ENCODE measurements at places on chromosomes 4 and X. TPM values are rescaled to one million over a fixed set of nuclear protein-coding genes. Genes with fewer than 3 reads are reported as not detected.
A peak's percentile ranks its signal among the peaks of the same experiment; 100 is the strongest.

CYP4V2 gene
- total RNA-seq, result 14.4 TPM

DNA sequence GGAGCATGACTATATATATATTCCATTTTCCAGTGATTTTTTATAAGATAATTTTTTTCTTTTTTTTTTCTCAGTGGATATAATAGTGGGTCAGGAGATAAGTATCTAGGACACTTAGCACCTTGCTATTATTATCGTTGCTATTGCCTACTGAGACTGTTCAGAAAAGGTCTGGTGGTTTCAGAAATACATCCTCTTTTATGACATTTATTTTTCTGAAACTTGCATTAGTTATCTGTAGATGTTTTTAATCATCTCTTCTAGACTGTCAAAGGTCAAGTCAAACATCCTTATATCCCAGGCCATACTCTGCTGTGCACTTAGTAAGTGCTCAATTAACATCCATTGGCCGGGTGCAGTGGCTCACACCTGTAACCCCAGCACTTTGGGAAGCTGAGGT lies 72.9 kb upstream of the MED14 start:
- no peak overlapping the region for H3K4me3 ChIP-seq
- H3K4me1 ChIP-seq, result no peaks in the 10 kb centered on the region
- no peak overlapping the region for H3K27ac ChIP-seq
- no peak for DNase-seq
- no peaks in the 10 kb centered on the region for H3K27me3 ChIP-seq

GRCh38 chrX:19563327-19563726 lies 48.0 kb upstream of the MAP3K15 start:
- no peaks in the 10 kb centered on the region for H3K36me3 ChIP-seq
- H3K4me1 ChIP-seq, result no peaks in the 10 kb centered on the region

DNA sequence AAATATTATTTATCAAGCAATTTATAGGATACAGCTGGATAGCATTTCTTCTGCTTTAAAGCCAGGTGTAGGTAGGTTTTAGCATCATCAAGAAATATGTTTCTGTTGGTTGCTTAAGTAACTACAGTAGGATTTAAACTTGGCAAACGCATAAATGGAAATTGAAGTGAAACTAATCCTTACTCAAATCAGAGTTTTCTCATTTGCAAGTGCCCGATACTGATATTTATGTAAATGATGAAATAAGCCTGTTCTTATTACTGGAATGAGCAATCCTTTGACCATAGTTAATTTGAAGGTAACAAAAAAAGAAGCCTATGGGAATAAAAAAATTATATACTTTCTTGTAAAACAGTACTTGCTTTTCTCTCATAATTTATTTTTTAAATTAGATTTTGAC lies 23.2 kb upstream of the PIGA start:
- no peaks in the 10 kb centered on the region for H3K27me3 ChIP-seq
- no peaks in the 10 kb centered on the region for H3K36me3 ChIP-seq
- no peaks in the 10 kb centered on the region for H3K4me1 ChIP-seq

- no peaks in the 10 kb centered on the region for H3K36me3 ChIP-seq
- H3K27ac ChIP-seq, result no peak overlapping the region
- DNase-seq, result no peak
- no peak overlapping the region for H3K4me3 ChIP-seq
- H3K27me3 ChIP-seq, result no peaks in the 10 kb centered on the region
Measured at GRCh38 chr4:104500442-104500841, 5.7 kb upstream of the CXXC4 start.

- H3K36me3 ChIP-seq, result no peaks in the 10 kb centered on the region
- no peak overlapping the region for H3K27ac ChIP-seq
- no peaks in the 10 kb centered on the region for H3K4me1 ChIP-seq
- no peaks in the 10 kb centered on the region for H3K27me3 ChIP-seq
- no peak overlapping the region for H3K4me3 ChIP-seq
- DNase-seq, result no peak
Measured at GRCh38 chr4:52618795-52619590, 40.1 kb downstream of the USP46 start.

DNA sequence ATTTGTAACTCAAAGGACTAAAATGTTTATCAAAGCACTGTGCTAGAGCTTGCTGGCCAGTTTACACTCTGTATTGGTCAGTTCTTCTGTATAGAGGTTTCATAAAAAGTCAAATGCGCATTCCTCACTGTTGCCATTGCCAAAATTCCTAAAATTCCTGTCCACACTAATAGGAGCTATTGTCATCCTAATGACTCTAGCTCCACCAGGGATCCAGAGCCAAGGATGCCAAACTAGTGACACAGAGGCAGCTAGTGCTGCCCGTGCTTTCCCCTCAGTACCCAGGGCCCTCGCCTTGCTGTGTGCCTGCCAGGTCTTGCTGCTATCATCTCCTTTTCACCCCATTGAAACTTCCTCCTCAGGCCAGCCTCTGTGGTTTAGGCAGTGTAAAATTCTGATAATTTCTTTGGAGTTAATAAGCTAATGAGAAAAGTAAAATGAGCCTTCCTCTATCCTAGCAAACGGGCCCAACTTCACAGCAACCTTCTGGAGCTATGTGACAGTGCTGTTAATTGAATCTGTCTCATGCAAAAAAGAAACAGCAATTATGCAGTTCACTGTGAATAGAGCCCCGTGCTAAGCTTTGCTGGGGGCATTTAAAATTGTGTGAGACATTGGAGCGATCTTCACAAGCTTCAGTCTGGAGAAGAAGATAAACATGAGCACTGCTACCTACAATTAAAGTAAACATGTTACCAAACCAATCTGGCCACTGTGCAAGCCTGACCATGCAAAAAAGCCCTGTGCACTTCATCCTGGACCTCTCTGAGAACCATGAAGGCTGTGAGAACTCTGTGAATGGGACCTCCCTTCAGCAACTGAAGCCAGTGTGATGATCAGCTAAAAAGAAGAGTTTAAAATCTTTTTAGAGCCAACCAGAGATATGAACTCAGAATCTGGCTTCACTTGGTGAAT lies 43.1 kb upstream of the FGF2 start:
- H3K4me3 ChIP-seq, result no peak overlapping the region
- no peak overlapping the region for H3K27ac ChIP-seq
- no peaks in the 10 kb centered on the region for H3K36me3 ChIP-seq

- H3K4me3 ChIP-seq, result no peak overlapping the region
- no peaks in the 10 kb centered on the region for H3K36me3 ChIP-seq
- no peak overlapping the region for H3K27ac ChIP-seq
- DNase-seq, result no peak
Measured at GRCh38 chrX:150486011-150486410, 82.4 kb upstream of the MTM1 start.

- no peaks in the 10 kb centered on the region for H3K27me3 ChIP-seq
- DNase-seq, result no peak
- H3K27ac ChIP-seq, result no peak overlapping the region
- no peaks in the 10 kb centered on the region for H3K36me3 ChIP-seq
- peaks cover 6% of the 10 kb centered on the region for H3K4me1 ChIP-seq
Measured at GRCh38 chr4:3335982-3336381, 43.2 kb downstream of the RGS12 start.

DNA sequence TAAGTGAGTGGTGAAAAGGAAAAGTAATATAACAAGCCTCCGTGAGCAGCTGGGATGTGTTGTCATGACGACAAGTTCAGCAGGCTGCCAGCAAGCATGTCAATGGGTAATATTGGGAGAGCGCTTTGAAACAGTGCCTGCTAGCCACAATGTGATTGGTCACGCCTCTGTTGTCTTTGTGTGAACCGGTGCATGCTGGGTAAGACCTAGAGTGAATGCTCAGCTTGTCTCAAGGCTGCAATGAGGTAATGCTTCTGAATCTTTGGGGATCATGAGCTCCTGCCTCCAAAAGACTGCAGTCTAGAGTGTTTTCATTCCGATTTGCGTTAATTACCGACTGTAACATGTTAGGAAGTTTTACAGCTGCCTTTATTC lies 54.9 kb downstream of the STOX2 start:
- H3K4me1 ChIP-seq, result peaks cover 2% of the 10 kb centered on the region
- DNase-seq, result peak; percentile 68
- no peaks in the 10 kb centered on the region for H3K27me3 ChIP-seq
- no peak overlapping the region for H3K27ac ChIP-seq
- no peaks in the 10 kb centered on the region for H3K36me3 ChIP-seq

GRCh38 chr4:23697001-23697528 lies 192.8 kb downstream of the PPARGC1A start:
- H3K27ac ChIP-seq, result no peak overlapping the region
- H3K4me3 ChIP-seq, result no peak overlapping the region
- no peak for DNase-seq
- H3K4me1 ChIP-seq, result no peaks in the 10 kb centered on the region
- H3K36me3 ChIP-seq, result no peaks in the 10 kb centered on the region

TRIM60 gene
- total RNA-seq, result not detected

DNA sequence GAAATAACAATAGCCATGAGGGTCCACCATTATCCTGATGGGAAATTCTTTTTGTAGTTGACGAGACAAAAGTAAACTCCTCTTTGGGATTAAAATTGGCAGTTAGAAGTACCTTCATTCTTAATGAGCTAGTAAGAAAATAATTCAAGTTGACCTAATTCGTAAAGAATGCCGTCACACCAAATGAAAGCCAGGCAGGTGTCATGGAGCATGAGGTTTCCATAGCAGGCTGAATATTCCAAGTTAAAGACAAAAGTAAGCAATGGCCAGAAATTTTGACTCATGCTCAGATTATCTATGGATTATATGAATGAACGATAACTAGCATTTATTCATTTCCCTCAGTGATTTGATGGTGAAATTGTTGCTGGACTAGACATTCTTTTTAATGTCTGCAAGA lies 192.2 kb upstream of the FAT1 start:
- no peak for DNase-seq
- no peak overlapping the region for H3K4me3 ChIP-seq
- H3K27ac ChIP-seq, result no peak overlapping the region
- H3K27me3 ChIP-seq, result no peaks in the 10 kb centered on the region

DNA sequence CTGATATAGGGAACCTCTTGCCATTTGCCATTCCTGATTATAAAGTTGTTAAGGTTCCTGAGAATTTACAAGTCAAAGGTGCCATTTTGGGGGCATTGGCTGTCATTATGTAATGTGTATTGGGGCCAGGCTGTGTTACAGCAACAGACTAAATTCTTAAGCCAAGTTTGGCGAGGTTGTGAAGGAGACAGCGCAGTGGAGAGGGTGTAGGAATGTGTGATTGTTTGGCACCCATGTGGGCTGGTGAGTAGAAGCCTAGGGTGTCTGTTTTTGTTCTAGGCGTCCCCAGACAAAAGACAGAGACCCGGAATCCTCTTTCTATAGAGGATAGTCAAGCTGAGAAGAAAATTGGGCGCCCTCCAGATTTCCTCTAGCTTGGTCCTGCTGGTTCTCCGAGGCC lies 2535.3 kb downstream of the PCDH7 start:
- H3K4me3 ChIP-seq, result no peak overlapping the region
- H3K27ac ChIP-seq, result no peak overlapping the region
- H3K27me3 ChIP-seq, result no peaks in the 10 kb centered on the region

DNA sequence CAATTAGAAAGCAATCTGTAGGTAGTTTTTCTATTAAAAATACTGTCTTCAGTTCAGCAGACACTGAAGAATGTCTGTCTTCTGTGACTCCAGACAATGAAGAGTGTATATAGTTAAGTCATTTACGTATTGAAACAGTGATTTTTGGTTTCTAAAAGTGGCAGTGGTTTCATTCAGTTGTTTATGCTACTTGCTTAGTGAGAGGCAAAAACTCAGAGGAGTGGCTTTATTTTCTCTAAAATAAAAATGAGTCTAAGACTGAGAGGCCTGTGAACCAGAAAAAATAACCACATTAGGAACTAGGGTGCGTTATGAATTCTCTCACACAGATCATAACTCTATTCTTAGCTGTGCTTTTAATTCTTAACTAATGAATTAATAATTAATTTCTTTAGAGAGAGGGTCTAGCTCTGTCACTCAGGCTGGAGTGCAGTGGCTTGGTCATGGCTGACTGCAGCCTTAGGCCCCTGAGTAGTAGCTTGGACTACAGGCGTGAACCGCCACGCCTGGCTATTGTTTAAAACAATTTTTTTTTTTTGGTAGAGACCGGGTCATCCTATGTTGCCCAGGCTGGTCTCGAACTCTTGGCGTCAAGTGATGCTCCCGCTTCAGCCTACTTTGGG lies 31.4 kb downstream of the FREM3 start:
- H3K27me3 ChIP-seq, result no peaks in the 10 kb centered on the region
- no peaks in the 10 kb centered on the region for H3K4me1 ChIP-seq
- H3K27ac ChIP-seq, result no peak overlapping the region

GRCh38 chrX:16953606-16954211 lies 7.3 kb downstream of the REPS2 start:
- peaks cover 4% of the 10 kb centered on the region for H3K4me1 ChIP-seq
- H3K27ac ChIP-seq, result no peak overlapping the region

L1CAM gene
- total RNA-seq, result 0.42 TPM

IBSP gene
- not detected for total RNA-seq

GRCh38 chr4:182192511-182193181 lies 50.6 kb upstream of the TENM3 start:
- H3K27me3 ChIP-seq, result no peaks in the 10 kb centered on the region
- DNase-seq, result no peak
- no peaks in the 10 kb centered on the region for H3K4me1 ChIP-seq
- H3K36me3 ChIP-seq, result no peaks in the 10 kb centered on the region
- H3K4me3 ChIP-seq, result no peak overlapping the region

- no peak for DNase-seq
- H3K27ac ChIP-seq, result no peak overlapping the region
- no peaks in the 10 kb centered on the region for H3K27me3 ChIP-seq
- no peak overlapping the region for H3K4me3 ChIP-seq
- H3K4me1 ChIP-seq, result no peaks in the 10 kb centered on the region
Measured at GRCh38 chr4:138983690-138984089, 31.9 kb upstream of the NOCT start.

DNA sequence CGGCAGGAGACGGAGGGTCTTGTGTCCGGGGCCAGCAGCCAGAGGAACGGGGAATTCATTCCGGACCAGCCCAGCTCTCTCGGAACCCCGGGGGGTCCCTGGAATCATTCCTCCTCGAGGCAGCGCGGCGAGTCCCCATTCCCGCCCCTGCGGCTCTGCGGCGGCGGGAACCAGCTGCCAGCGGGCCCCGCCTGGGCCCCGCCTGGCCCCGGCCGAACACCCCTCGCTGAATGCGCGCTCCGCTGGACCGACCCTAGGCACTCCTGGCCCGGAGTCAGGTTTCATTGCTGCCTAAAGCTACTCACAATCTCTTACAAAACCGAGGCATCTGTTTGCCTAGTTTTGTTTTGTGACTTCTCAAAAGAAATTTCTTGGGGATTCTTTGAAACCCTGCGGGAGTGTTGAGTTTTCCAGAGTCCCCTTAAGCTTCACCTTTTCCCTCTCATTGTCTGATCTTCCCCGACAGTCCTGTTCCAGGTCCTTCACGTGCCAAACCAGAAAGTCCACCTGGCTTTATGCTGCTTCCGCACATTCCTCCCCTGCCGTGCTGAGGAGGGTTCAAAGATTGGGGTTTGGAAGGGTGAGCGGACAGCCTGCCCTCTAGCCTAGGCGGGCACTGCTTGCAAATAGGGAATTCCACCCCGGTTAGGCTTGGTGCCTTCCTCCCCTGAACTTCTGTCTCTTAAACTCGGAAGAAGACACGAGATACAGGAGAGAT lies 789 bp downstream of the ARHGAP10 start:
- H3K4me3 ChIP-seq, result peak overlapping the region; percentile 72
- H3K36me3 ChIP-seq, result no peaks in the 10 kb centered on the region
- no peaks in the 10 kb centered on the region for H3K27me3 ChIP-seq
- H3K27ac ChIP-seq, result peak overlapping the region; percentile 95

- H3K4me3 ChIP-seq, result peak overlapping the region; percentile 33
- H3K4me1 ChIP-seq, result peaks cover 1% of the 10 kb centered on the region
- H3K27me3 ChIP-seq, result no peaks in the 10 kb centered on the region
- H3K36me3 ChIP-seq, result no peaks in the 10 kb centered on the region
- no peak for DNase-seq
- H3K27ac ChIP-seq, result peak overlapping the region; percentile 11
Measured at GRCh38 chr4:81031796-81032551, 1.5 kb downstream of the BMP3 start.

TRAM1L1 gene
- 1.1 TPM for total RNA-seq

Data from ovary (tissue), 10 donors.